Cardiac muscle cell (in vitro differentiated cells and primary cell): ENCODE measurements at places on chromosomes 4 and X. TPM values are rescaled to one million over a fixed set of nuclear protein-coding genes. Genes with fewer than 3 reads are reported as not detected.

The ABHD18 gene
- total RNA-seq = 16.7 and 18.8 TPM in 2 replicates

The NWD2 gene
- total RNA-seq = 0.06 TPM in 1 of 2 replicates, not detected in the other

The MANBA gene
- 74.5 and 82.3 TPM in 2 replicates for total RNA-seq

The NAT8L gene
- 14.6 and 20.9 TPM in 2 replicates for total RNA-seq

The DCAF8L2 gene
- total RNA-seq = not detected in 2 replicates

- no peak for DNase-seq
Observed at GRCh38 chr4:80926891-80927290, 103.6 kb upstream of the BMP3 start.

- no peak for DNase-seq
Observed at GRCh38 chrX:51776851-51777250, 33.6 kb downstream of the GSPT2 start.

DNA sequence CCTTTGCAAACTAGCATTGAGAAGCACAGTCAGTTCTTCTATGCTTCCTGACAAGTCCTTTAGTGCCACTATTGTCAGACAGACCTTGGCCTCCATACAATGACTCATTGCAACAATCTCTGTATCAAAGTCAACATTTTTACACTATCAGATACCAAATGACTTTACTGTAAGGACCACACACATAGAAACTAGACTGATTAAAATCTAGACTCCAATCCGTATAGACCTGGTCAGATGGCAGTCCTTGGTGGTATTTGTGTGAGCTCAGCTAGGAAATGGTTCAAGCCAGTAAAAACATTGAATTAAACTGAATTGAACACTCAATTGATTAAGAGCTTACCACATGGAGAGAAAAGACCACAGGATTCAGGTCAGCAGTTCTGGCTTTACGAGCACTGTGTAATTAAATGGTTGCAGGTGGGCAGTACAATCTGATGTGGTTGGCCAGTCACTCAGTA, 549.8 kb upstream of the LCORL start:
- DNase-seq = no peak
